Stimulated activated CD4-positive, alpha-beta T cell treated with anti-CD3 and anti-CD28 coated beads, Interleukin-15, amount 100 ng/mL, for 1 hour (primary cell): ENCODE measurements at places on chromosomes 5 and 9.

DNA sequence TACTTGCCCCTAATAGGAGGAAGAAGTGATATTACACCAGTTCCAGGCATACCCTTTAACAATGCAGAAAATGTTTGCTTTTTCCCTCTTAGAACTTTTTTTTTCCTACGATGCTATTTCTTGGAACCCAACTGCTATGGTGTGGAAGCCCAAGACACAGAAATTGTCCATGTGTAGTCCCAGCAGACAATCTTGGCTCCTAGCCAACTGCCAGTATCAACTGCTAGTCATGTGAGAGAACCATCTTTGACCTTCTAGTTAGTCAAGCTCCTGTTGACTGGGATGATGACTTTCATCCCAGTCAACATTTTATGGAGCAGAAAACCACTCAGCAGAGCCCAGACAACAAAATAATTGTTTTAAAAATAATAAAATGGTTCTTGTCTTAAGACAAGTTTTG lies 532.4 kb downstream of the TLR4 start:
- no peak for DNase-seq

- DNase-seq, result no peak
Observed at GRCh38 chr9:79660615-79661014, 88.8 kb downstream of the TLE4 start.

- no peak for DNase-seq
Observed at GRCh38 chr5:51889703-51890102, 506.5 kb downstream of the ISL1 start.

DNA sequence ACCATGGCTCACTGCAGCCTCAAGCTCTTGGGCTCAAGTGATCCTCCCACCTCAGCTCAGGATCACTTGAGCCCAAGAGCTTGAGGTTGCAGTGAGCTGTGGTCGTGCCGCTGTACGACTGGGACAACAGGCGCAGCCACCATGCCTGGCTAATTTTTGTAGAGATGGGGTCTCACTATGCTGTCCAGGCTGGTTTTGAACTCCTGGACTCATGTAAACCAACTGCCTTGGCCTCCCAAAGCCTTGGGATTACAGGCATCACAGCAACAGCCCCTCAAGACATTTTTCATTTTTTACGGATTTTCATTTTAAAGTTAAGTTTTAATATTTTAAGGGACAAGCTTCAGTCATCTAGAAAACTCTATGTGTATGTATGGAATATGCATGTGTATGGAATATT lies 52.9 kb upstream of the MTMR12 start:
- no peak for DNase-seq

DNA sequence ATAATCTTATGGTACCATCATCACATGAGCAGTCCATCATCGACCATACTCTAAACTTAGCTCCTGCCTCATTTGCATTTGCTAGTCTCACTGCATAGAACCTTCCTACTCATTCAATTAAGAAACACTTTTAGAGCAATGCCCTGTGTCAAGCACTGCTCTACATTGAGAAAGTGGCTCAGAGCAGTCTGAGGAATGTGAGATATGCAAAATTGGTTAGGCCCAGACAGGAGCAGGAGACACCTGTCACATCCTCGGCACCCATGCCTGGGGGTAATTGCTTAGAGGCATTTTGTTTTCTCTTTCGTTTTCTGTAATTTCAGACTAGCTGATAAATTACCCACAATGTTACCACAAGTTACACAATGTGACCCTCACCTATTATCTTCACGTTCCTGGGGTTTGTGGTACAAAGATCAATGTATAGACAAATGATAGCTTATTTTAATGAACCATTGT lies 4.9 kb upstream of the RARS1 start:
- DNase-seq, result no peak
